Spleen (tissue), 13 donors: ENCODE measurements at places on chromosomes 7 and 10. TPM values are rescaled to one million over a fixed set of nuclear protein-coding genes. Genes with fewer than 3 reads are reported as not detected.
A peak's percentile ranks its signal among the peaks of the same experiment; 100 is the strongest.

DNA sequence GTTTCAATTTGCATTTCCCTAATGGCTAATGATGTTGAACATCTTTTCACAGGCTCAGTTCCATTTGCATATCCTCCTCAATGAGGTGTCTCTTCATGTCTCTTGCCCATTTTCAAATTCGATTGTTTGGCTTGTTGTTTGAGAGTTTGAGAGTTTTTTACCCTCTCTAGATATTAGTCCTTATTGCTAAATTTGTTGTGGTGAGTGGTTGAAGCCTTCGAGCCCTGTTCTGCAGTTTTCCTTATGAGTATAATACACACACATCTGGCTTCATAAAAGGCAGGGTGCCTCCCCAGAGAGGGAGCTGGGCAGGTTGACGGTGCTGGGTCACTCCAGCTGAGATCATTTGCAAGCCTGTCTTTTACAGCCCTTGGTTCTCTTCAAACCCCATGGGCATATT is 65.1 kb downstream of the RGS10 start:
- DNase-seq, result peak; percentile 49

DNA sequence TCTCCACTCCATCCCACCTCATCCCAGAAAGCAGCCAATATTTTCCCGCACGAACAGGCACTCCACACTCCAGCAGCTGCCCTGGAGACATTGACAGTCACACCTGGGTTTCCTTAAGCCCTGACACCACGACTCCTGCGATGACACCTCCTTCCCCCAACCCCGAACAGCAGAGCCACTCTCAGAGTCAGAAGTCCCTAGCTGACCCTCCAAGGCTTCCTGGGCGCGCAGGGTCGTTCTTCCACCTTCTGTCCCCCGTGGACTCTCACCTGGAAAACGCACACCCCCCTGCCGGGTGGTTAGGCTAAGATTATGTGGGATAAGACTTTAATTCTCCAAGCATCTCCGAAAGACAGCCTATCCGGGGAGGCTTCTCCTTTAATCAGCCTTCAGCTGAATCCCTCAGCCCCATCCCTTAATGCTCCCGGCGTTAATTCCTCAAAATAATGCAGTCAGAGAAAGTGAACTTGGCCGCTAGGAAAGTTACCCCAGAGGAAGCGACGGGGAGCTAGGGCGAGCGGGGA is 1.1 kb downstream of the DENND11 start:
- DNase-seq, result peak; percentile 81

DNA sequence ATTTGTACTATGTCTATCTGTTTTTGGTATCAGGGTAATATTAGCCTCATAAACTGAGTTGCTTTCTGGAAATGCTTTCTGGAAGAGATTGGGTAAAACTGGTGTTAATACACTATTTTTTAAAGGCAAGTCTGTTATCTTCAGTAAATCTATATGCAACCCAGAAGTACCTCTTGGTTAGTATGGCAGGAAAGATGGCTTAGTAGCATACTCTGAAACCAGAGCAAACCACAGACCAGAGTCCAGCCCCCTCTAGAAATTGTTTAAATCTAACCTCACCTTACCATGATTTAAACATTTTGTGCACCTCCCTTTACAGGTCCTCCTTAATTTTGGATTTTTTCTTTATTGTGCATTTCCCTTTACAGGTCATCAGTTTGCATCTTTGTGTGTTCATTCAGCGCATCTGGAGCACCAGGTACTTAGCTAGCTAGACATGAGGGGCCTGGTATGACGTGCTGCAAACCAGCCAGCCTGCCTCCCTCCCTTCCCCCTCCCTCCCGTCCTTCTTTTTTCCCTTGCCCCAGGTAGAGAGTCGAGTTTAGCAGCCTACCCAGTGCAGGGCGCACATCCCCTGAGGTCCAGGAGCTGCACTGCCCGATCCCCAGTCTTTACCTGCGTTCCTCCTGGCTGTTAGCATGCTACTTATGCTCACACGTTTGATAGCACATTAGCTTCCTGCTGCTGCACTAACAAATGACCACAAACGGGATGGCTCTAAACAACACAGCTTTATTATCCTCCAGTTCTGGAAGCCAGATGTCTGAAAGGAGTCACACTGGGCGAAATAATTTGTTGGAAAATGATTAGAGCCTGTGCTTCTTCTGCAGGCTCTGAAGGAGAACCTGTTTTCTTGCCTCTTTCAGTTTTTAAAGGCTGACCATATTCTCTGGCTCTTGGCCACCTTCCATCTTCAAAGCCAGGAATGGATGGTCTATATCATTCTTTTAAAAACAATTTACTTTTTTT is 299.9 kb upstream of the HABP2 start:
- DNase-seq, result no peak

GSTO2 gene
- total RNA-seq, result 0.95 TPM

DNA sequence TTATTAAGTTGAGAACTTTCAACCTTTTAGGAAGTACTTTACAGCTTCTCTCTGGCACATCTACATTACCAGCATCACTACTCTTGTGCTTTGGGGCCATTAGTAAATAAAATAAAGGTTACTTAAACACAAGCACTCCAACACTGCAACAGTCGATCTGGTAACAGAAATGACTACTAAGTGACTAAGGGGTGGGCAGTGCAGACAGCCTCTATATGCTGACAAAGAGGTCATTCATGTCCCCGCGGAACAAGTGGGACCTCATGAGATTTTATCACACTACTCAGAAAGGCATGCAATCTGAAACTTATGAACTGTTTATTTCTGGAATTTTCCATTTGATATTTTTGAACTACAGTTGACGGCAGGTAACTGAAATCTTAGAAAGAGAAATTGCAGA is 111.3 kb upstream of the DNAJB12 start:
- no peak for DNase-seq

DNA sequence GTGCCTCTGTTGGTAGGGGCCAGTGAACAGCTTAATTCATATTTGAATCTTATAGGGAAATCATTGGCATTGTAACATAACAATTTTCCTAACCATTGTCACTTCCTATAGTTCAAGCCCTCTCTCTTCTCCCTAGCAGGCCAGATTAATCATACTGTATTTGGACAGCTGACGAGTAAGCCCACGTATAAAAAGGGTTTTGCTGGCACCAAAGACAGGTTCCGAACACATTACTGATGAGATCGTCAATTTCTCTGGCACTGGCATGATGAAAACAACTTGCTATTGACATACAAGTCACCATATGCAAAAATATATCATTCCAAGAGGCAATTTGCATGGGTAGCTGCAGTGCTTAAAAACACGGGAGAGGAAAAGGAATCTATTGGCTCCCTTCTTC is 891.1 kb upstream of the AUTS2 start:
- DNase-seq, result no peak

DNA sequence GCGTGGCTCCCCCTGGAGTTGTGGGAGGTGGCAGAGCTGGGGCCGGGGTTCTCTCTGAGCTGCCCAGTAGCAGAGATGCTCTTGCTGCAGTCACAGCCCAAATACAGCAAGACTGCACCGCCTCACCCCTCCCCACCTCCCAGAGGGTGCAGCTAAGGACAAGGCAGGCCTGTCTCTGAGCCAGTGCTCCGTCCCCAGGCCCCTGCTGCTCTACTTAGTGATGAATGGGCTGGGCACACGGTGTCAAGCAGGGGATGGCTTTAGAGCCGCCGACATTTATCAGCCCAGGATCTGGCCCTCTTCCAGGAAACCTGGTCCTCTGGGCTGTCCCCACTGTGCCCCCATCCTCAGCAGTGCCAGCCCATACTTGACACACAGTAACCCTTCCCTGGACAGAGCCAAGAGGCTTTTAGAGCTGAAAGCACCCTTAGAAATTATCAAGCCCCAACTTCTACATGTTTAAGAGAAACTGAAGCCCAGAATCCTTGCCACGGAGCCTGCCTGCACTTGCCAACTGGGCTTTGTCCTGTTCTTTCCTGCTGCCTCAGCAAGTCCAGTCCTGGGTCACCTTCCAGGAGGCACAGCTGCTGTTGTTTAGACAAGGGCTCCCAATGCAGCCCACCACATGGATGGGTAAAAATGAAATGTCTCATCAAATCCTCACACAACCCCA is 137.1 kb upstream of the UNC5B start:
- peak; percentile 62 for DNase-seq

DNA sequence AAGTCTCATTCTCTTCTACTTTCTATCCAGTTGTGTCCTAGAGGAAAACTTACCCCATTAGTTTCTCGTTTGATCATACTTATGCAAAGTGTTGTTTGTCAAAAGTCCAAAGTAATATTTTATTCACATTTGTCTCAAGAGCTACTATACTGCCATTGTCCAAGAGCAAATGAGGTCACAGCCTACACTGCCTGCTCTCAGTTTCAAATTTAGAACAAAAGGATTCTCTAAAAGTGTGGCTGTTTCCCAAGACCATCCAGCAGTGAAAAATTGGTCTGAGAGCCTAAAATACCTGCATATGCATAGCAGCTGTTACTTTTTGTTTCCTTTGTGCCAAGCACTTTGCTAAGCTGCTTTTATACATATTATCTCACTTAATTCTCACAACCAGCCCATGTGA is 439.5 kb upstream of the NFE2L3 start:
- DNase-seq, result no peak

- DNase-seq, result peak; percentile 74
Measured at GRCh38 chr10:102200751-102201640, 25.1 kb upstream of the ELOVL3 start.

NPTX2 gene
- total RNA-seq, result 19.8 TPM

DNA sequence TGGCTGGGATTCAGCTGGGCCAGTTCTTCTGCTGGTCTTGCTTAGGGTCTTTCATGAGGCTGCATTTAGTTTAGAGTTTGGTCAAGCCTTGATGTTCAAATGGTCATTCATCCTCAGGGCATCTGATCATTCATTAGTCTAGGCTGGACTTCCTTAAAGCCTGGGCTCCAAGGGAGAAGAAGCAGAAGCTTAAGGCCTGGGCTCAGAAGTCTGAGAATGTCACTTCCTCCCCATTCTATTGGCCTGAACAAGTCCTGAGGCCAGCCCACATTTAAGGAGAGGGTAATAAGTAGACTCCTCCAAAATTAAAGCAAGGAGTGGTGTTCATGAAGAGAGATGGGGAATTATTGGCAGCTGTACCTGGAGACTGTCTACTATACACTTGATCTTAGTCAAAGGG is 193.2 kb upstream of the HABP2 start:
- no peak for DNase-seq

GRCh38 chr7:129908181-129908580 is 44.6 kb downstream of the UBE2H start:
- no peak for DNase-seq

GRCh38 chr7:135692055-135692454 is 29.7 kb downstream of the STMP1 start:
- no peak for DNase-seq

ADAM8 gene
- 156 TPM for total RNA-seq

GRCh38 chr10:113736576-113736975 is 14.9 kb upstream of the PLEKHS1 start:
- no peak for DNase-seq

DNA sequence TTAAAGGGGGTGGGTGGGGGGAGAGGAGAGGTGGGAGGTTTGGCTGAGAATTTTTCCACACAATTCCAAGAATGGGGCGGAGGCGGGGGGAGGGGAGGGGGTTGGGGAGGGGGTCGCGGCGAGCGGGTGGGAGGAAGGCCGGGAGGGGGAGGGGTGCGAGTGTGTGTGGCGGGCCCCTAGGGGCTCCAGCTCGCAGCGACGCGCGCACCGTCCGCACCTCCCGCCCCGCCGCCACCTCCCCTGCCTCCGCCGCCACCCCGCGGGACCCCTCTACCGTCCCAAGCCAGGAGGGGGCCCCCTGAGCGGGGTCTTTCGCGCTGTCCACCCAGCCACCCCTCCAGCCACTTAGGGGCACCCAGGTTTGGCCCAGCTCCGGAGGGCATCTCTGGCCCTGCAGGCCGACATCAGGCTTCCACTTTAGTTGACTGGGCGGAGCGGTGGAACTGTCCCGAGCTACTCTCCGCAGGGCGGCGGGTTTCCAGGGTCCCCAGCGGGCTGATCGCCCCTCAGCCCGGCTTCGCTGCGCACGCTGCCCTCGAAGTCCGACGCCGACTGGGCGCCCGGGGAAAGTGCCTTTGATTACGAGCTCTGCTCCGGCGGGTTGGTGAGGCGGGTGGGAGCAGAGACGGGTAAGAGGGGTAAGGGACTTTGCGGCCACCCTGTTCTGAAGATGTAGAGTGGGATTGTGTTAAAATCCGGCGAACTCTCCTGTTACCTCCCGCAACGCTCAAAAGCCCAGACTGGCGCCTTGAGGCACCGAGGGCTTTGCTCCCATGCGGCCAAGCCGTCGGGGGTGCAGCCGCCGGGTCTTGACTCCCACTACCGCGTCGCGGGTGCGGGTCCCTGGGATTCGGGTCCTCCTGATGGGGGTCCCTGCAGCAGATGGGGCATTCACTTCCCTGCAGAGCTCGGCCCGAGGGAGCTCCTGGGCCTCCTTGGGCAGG is 1.8 kb upstream of the VAX1 start:
- no peak for DNase-seq

LLCFC1 gene
- total RNA-seq, result not detected

CCDC172 gene
- not detected for total RNA-seq
